Cardiac muscle cell (in vitro differentiated cells and primary cell): ENCODE measurements at places on chromosomes 1 and 21. TPM values are rescaled to one million over a fixed set of nuclear protein-coding genes. Genes with fewer than 3 reads are reported as not detected.

KRTAP19-3 gene
- not detected in 2 replicates for total RNA-seq

FASLG gene
- total RNA-seq = not detected in 2 replicates

SEC16B gene
- 0.35 and 0.63 TPM in 2 replicates for total RNA-seq

CYP4X1 gene
- total RNA-seq = 0.15 and 0.42 TPM in 2 replicates

GRCh38 chr1:48600182-48600581 lies 128.2 kb upstream of the SPATA6 start:
- DNase-seq = no peak

DNA sequence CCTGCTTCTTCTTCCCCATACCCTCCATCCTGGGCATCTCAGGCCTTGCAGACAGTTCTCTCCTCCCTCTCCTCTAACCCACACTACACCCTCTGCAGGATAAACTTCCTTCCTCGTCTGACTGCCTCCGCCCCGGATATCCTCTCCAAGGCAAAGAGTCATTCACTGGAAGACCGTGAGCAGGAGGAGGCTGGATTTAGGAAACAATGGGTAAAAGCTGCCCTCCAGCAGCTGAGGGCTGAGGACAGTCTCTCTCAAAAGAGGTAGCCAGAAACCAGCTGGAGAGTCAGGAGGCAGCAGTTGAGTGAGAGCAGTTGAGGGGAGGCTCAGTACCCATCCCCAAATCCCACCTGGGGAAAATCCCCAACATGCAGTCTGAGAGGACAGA lies 1.4 kb downstream of the CSRP1 start:
- DNase-seq = no peak

DNA sequence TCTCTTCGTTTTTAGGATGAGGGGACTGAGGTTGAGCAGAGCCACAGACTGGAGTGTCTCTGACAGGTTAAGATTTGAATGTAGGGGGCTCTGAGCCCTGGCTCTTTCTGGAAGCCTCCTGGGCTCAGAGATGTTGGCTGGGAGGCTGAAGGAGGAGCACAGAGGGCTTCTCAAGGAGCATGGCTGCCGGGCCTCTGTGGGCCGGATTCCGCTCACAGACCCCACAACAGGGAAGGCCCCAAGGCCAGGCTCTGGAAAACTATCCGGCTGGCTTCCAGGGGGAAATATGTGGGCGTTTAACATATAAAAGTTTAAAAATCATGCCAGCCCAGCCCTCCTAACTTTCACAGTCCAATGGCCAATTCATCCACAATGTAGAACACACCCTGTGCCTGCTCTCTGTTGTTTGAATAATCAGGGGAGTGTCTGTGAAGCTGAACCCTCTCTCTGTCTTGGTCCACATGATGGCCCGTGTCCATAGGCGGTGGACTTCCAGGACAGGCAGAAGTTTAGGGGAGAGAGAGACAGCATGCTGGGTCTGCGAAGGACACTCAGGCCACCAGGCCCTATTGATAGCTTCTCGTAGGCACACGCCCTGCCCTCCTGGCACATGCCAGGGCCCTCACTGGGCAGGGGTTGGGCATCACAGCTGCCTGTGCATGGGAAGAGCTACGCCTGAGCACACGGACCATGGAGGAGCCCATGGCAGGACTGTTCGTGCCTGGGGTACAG lies 10.8 kb downstream of the OBSCN start:
- no peak for DNase-seq

DNA sequence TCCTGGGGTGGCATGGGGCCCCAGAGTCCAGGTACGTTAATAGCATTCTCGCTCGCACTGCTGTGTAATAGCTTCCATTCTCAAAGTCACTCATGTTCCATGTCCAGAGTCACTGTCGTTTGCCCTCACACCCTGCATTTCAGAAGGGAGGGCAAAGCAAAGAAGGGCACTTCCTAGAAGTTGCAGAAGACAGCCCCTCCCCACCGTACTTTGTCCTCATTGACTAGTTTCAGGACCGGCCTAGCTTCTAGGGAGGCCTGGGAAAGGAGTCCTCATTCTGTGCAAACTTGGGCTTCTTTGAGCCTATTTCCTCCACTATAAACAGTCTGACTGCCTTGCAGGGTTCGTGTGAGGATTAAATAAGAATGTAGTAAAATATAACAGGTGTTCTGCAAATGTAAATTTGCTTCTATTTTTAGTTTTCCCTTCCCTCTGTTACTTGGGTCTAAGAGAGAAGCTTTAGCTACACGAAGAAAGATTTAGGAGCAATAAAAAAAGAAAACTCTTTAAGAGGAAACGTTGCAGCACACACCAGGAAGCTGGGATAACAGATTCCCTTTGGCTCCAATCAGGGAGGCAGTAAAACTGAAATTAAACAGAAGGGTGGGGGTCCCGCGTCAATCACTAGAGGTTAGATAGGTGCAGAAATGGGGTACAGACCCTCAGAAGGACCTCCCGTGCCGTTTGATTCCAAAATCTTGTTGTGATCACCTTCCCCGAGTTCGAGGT lies 40.1 kb downstream of the ACTL8 start:
- no peak for DNase-seq
